ENCODE measurements at places on chromosomes 3 and 15.

DNA sequence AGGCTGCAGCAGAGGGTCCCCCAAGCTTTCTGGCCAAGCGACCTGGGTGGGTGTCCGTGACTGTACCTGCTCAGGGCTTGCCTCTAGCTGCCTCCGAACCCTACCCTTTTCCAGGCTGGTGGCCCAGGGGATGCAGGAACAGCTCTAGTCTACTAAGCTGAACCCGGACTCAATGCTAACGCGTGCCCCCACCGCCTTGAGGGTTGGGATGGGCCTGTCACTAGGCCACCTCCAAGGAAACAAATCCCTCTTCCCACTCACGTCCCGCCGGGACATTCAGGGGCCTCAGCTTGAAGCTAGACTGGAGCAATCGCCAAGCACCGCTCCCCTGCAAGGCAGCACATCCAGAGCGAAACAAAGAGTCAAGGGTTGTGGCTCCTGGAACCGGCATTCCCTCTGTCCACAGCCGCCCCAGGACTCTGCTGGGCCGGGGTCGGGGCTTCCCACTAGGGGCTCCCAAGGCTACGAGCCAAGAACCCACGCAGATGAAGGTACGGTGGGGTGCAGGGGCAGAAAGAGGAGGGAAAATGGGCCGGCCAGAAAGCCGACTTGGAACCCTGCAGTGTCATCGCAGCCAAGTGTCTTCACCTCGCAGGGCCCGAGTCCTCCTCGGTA, 2.9 kb downstream of the FBXL22 start:
- no peak for DNase-seq

GRCh38 chr15:67746450-67746849, 78.9 kb upstream of the SKOR1 start:
- no peak for DNase-seq

- no peak for DNase-seq
Measured at GRCh38 chr3:8506571-8507061, 5.0 kb downstream of the LMCD1 start.

GRCh38 chr3:189531271-189531670, 99.9 kb upstream of the TP63 start:
- DNase-seq = no peak

GRCh38 chr3:188034989-188035388, 119.0 kb upstream of the LPP start:
- DNase-seq = no peak

DNA sequence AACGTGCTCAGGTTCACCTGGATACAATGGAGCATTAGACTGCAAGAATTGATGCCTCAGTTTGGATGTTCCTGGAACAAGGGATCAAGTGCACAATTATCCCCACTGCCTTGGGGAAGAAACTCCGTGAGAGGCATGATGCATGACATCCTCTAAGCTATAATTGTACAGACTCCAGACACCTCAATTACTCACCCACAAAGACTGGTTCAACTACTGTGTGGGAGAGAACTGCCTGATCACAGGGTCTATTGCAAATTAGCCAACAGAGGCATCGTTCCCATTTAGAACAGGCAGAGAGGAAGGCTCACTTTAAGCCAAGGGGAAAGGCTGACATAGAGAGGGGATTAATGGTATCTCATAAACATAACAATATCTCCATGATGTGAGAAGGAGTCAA, 43.5 kb downstream of the ARRDC4 start:
- no peak for DNase-seq

DNA sequence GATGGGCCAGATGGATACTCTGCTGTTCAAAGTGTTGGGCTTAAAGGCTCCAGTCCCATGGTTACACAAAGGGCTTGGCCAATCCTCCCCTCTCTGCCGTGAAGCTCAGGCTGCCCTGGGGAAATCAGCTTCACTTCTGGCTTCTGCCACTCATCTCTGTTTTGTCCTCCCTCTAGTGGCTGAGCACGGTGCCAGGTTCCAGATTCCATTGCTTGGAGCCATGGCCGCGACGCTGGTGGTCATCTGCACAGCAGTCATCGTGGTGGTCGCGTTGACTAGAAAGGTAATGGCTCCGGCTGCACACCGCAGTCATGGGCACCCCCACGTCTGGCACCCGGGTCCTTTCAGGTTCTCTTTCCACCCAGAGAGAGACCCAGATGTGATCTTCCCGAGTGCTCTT, 5.6 kb downstream of the TIGIT start:
- DNase-seq = no peak

DNA sequence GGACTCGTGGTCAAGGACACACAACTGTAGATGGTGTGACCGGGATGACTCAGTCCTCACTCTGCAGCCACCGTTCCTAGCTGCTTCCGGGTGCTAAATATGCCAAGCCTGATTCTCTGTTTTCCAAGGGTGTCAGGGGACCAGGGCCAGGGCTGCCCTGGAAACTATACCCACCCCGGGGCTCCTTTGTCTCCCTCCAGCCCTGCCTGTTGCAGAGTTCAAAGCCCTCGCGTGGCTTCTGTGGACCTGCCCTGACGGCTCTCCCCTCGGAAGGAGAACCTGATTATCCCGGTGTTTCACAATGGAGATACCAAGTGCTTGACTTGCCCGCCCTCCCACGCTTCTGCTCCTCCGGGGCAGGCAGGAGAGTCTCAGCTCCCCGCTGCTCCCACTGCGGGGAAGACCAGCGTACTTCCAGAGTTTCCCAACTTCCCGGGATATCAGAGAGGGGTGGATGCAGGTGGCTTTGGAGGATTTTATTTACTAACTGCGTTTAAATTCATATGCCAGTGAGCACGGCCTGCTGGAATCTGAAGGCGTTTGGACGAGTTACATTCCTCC, 125.0 kb downstream of the ASB7 start:
- no peak for DNase-seq

Measured in stimulated activated CD8-positive, alpha-beta memory T cell treated with anti-CD3 and anti-CD28 coated beads, Interleukin-7, amount 100 ng/mL, for 48 hours (primary cell).